ENCODE measurements at places on chromosomes 6 and 20. TPM values are rescaled to one million over a fixed set of nuclear protein-coding genes. Genes with fewer than 3 reads are reported as not detected.

Gene ALDH8A1
- total RNA-seq = 1.0 TPM

Gene CALHM5
- total RNA-seq = not detected

Gene PBOV1
- not detected for total RNA-seq

Gene RANBP9
- total RNA-seq = 56.1 TPM

Gene CALHM4
- not detected for total RNA-seq

Gene COL11A2
- total RNA-seq = 1.4 TPM

Gene DYNLT1
- 102 TPM for total RNA-seq

Gene FAM162B
- total RNA-seq = not detected

Gene TRAPPC3L
- total RNA-seq = not detected

Gene CCDC170
- not detected for total RNA-seq

- no peak for DNase-seq
These were observed 542.0 kb downstream of the DHX35 start for GRCh38 chr20:39503902-39504709.

DNA sequence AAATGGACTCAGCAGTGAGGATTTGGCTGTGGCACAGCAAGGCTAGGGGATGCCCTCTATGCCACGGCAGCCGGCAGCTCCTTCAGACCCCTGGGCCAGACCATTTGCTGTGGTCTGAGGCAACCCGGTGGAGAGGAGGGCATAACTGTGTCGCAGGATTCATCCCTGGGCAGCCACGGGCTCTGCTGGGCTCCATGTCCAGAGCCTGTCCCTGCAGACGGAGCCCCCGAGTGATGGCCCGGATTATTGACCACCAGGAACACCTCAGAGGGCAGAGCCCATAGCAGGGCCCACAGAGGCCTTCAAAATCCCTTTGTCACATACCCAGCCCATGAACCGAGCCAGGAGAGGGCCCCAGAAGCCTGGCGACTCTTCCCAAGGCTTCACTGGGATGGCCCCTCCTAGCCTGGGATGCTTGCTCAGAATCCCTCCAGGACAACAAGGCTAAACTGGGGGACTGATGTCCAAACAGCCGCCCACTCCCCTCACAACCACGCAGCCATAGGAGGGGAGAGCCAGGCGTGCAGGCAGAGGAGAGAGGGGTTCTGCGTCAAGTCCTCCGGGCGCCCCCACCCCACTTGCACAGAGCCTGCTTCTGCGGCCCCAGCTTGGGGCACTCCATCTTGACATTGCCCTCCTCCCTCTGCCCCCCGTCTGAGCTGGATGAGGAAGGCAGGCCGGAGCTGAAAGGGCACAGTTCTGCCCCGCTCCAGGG, 68.2 kb upstream of the AFDN start:
- no peak for DNase-seq

DNA sequence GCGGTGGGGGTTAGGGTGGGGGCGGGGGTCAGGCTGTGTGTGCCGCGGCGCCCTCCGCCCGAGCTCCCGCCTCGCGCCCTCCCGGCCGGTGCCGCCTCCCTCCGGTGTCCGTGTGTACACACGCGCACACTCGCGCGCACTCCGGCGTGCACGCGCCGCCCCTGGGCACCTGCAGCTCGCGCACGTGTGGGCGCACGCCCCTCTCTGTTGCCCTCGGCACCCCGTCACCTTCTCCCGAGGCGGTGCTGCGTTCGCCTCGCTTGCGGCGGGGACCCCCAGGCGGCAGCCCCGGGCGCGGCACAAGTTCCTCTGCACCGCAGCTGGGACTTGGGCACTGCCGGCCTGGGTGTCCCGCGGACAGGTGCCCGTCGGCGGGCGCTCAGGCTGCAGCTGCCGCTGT, 525 bp downstream of the MACROD2 start:
- no peak for DNase-seq

DNA sequence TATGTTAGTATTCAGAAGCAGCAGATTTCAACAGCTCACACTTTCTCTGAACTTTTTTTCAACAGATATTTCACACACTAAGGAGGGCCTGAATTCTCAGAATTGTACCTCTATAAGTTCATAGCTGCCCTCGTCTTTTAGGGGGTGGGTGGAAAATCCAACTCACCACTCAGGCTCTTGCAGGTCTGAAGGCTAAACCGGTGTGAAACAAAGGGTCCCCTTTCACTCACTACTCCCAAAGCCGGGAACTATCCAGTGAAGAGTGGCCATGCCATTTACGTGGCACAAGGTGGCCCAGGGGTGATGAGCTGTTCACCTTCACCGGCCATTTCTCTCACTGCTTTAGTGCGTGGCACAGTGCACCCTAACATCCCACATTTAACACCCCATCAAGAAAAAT, 24.2 kb downstream of the TBC1D7 start:
- no peak for DNase-seq

DNA sequence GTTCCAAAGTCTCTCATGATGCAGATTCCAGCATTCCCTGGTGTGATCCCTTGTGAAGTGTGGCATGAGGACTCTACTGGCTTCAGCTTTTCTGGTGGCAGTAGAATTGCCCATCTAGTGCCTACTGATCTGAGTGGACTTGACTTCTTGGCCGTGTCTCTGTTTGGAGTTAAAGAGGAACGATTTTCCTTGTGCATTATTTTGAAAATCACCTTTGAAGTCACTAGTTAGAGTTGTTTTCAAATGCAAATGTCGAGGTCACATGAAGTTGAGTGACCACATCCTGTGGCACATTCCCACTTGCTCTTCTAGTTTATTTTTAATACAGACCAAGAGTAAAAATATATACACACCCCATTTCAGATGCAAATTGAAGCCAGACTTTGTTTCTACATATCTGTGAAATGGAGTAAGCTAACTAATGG, 270.7 kb upstream of the TAB2 start:
- DNase-seq = peak; percentile 49

DNA sequence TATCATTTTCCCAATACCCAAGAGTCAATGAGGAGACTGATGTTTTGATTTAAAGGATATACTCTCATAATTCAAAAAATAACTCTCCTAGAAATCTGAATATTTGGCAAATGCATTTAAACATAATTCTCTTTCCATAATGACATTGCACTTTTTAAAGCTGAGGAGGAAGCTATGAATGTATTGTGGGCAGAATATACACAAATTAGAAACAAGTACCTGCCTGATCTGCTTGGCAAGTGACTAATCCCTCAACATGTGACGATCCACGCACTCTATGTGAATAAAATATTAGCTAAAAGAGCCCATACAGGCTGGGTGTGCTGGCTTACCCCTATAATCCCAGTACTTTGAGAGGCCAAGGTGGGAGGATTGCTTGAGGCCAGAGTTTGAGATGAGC, 88.3 kb upstream of the CCDC28A start:
- no peak for DNase-seq

- no peak for DNase-seq
These were observed 22.6 kb downstream of the EDN1 start for GRCh38 chr6:12312736-12313135.

DNA sequence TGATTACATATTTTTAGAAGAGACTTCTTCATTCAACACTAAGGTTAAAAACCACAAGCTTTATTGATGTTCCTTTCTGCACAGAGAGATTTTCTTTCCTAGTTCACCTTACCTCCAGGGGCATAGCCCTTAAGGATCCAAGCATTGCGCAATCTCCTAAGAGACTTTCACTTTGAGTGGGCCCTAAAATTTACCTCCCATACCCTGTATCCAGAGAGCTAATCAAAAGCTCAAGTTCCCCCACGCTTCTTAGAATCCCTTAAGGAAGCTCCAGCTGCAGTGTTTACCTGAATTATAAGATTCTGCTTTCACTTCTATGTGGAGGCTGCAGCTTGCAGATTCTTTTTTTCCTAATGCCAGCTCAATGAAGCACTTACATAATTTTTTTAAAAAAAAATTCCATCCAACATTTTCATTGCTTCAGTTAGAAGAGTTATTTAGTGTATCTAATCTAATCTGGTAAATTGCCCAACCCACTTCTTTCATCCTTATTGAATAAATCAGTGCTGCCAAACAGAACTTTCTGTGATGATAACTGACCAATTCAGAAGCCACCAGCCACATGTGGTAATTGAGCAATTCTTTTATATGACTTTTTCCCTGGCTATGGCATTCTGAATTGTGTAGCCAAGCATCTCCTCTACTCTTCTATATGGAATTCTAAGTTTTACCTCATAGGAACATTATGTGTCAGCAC, 24.6 kb upstream of the SPTLC3 start:
- DNase-seq = no peak

DNA sequence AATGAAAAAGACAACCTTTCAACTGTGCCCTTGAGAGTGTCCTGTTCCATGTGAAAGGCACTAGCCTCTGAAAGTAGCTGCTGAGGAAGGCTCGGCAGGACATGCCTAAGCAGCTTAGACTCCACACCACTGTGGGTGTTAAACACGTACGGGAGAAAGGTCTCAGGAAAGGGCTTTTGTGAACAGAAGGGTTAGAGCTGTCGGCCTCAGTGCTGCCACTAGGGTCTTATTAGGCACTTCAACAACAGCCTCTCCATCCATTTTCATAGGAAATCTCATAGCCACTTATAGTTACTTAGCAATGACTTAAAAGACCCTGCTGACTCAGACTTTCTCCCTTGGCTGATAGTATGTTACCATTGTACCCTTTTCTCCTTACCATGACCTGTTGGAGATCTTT, 662.8 kb downstream of the TBC1D32 start:
- no peak for DNase-seq

DNA sequence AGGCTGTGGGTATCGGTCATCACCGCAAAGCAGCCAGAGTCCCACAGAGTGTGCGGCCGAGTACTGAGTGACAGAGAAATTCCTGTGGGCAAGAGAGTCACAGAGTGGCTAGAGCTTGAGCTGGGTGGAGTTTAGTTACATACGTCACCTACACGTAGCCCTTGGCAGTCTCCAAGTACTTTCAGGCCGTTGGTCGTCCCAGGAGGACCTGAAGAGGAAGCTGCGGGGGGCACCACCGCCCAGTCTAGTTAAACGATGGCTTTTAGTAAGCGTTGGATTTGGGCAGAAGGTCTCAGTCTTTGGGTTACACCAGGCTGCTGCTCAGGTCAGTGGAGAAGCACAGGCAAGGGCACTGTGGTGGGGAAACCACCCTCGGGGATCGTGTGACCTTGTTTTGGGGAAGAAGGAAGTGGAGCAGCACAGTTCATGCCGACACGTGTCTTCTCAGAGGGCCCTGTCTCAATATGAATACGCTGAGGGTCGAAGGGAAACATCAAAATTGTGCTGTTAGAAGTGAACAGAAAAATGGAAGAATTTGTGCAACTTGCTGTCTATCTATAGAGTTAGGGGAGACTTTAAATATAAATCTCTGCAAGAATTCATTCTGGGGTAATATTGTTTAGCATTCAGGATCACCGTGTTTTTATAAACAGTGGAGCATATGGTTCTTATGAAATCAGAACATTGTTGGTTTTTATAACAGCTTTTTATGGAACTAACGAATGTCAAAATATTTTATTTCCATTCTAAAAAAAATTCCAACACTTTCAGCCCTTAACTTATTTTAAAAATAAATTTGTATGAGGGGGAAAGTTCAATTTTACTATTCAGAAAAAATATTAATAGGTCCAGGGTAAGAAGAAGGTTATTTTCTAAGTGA, 28.6 kb downstream of the KIF25 start:
- no peak for DNase-seq

GRCh38 chr6:36499918-36500317, 47.4 kb downstream of the STK38 start:
- DNase-seq = no peak

DNA sequence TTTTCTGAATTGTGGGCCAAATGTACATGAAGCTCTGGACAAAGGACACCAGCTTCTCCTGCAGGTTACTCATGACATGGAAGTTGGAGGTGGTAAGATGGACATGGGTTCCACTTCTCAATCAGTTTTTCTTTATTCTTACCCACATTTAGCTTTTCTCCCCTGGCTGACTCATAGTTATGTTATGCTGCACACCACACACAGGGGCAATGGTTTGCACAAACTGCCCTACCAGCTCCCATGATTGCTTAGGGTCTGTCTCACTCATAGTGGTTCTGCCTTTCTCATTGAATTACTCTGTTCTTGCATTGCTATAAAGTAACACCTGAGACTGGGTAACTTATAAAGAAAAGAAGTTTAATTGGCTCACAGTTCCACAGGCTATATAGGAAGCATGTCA, 4.5 kb upstream of the CD109 start:
- no peak for DNase-seq

DNA sequence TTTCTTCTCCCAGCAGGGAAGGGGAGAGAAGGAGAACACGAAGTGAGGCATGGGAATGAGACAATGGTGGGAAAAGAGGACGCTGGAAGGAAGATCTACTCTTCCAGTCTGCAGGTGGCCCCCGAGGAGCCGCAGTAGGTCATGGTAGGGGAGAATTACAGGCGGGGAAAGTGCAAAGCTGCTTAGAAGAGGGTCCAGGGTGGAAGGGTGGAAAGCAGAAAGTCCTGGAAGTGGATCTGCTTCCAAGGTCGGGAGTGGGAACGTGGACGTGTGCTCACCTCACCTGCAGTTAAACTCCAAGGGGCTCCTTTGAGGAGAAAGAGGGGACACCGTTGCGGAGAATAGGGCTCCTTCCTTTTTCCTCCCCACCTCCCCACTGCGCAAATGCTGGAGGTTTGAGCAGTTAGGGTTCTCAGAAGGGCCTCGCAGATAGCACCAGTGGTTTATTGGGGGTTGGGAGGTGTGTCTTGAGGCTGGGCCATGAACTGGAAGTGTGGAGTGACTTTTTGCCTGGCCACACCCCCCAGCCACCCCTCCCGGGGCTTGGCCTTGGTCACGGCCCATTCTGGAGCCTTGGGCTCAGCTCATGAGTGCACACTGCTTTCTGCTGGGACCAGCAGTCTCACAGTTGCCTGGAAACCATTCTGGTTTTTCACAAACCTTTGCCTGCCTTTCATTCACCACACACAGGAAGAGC, 100.4 kb upstream of the MLN start:
- peak; percentile 92 for DNase-seq

GRCh38 chr6:45857827-45858226, 157.8 kb downstream of the CLIC5 start:
- no peak for DNase-seq

DNA sequence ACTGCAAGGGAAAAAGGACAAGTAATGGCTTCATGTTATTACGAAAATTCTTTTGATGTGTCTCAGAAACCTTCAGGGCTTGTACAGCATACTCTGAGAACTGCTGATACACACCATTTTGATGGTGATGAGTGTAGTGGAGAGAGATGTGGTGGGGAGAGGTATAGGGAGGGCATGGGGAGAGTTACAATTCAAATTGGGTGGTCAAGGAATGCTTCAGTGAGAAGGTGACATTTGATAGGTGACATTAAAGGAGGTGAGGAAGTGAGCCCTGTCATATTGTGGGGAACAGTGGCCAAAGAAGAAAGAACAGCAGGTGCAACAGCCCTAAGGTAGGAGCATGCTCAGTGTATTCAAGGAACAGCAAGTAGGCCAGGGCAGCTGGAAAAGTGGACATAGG, 318.9 kb downstream of the CLIC5 start:
- DNase-seq = no peak

DNA sequence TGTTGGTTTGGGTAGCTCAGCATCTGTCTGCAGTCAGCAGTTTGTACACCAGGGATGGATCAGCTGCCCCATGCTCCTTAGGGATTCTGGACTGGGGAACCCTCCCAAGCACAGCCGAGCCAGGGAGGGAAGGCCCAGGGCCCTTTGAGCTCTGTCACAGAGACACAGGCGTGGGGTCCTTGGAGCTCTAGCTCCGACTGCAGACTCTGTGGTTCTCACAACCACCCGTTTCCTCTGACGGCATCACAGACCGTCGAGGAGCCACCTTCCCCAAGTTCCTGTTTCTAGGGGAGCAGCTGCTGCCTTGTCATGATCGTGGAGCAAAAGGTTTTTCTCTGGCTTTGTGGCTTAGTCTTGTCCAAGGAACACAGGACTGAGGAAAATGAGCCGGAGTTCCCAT, at the start of gene SLA2:
Gene SLA2, minus strand, starts transcription at position 199 of the 400 bp plus-strand sequence. CDS start 4,861 bp downstream, outside the sequence.
- peak; percentile 80 for DNase-seq

- DNase-seq = no peak
These were observed 117.9 kb downstream of the CDH4 start for GRCh38 chr20:61369731-61370520.

GRCh38 chr6:130825772-130826441, 1.3 kb upstream of the SMLR1 start:
- peak; percentile 6 for DNase-seq
